ENCODE measurements at places on chromosomes 3 and 15.

DNA sequence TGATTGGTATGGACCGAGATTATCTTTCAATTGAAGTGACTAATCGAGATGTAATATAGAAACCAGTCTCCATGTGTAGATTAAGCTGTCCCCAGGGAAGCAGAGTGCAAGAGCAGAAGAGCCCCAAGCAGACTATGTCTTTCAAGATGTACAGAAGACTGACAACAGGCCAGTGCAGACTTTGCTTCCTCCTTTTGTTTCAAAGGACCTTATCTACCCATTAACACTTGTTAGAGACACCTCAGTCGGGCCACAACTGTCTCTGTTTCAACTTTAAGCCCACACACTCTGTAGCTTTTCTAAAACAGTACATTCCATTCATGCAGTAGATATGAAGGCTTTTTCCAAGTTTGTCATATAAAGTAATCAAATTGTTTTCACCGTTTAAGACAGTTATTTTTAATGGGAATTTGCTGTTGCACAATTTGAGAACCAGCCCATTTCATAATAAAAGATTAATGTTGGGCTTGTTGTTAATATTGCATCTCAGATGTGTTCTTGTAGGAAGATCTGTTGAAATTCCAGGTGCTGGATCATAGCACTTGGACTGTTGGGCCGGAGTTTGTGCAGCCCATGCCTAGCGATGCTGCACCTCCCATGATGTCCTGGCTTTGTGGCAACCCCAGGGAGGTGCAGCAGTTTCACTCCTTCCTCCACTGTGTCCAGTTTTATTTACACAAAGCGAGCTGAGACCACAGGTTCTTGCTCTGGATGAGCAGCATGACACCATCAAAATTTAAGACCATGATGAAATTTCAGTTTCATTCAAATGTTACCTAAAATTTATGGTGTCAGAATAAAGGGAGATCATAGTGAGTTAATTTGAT is 12.4 kb downstream of the GORASP1 start:
- no peak for DNase-seq

DNA sequence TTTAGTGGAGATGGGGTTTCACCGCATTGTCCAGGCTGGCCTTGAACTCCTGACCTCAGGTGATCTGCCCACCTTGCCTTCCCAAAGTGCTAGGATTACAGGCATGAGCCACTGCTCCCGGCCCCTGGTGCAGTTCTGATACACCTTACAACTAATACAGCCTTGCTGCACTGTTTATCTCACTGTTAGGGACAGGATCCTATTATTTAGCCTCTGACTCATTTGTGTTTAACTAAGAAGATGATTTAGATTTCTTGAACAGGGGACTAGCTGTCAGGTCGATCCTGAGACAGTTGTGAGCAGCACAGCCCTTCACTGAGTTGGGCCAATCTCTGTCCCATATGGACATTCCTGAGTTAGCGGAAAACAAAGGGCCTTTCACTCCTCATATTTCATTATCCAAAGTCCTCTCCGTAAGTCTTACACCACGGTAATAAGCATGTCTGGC is 19.2 kb downstream of the GYG1 start:
- no peak for DNase-seq

- no peak for DNase-seq
Observed at GRCh38 chr3:58266577-58266976, 29.0 kb downstream of the ABHD6 start.

GRCh38 chr15:83610901-83611685 is 42.8 kb upstream of the ADAMTSL3 start:
- DNase-seq, result no peak

- DNase-seq, result no peak
Observed at GRCh38 chr15:41790169-41790568, 15.9 kb downstream of the MAPKBP1 start.

GRCh38 chr3:141845407-141846049 is 30.9 kb upstream of the ATP1B3 start:
- DNase-seq, result no peak

- no peak for DNase-seq
Observed at GRCh38 chr3:159765860-159766294, 222.8 kb upstream of the IL12A start.

DNA sequence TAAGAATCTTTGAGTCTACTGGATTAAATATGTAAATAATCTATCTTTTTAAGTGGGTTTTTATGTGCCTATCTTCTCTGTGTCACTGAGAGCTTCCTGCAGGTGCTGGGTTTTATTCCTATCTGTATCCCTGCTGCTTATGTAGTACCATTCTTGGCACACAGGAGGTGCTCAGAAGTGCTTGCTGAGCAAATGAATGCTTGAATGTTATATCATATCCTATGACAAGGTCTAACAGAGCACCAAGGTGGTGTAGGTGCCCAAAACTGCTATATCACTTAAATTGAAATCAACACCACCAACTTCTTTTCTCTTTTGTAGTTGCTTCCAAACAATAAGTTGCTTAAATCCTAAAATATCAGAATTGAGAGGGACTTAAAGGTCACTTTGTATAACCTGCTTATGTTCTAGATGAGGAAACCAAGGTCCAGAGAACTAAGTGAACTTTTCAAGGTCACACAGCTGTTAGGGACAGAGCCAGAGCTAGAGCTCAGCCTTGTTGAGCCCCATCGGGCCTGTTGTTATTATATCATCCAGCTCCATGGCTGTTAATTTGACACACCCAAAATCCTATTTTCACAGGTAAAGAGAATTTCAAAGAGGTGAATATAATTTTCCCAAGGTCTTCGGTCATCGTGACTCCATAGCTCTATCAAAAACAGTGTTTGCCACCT is 46.0 kb downstream of the CCNL1 start:
- no peak for DNase-seq

DNA sequence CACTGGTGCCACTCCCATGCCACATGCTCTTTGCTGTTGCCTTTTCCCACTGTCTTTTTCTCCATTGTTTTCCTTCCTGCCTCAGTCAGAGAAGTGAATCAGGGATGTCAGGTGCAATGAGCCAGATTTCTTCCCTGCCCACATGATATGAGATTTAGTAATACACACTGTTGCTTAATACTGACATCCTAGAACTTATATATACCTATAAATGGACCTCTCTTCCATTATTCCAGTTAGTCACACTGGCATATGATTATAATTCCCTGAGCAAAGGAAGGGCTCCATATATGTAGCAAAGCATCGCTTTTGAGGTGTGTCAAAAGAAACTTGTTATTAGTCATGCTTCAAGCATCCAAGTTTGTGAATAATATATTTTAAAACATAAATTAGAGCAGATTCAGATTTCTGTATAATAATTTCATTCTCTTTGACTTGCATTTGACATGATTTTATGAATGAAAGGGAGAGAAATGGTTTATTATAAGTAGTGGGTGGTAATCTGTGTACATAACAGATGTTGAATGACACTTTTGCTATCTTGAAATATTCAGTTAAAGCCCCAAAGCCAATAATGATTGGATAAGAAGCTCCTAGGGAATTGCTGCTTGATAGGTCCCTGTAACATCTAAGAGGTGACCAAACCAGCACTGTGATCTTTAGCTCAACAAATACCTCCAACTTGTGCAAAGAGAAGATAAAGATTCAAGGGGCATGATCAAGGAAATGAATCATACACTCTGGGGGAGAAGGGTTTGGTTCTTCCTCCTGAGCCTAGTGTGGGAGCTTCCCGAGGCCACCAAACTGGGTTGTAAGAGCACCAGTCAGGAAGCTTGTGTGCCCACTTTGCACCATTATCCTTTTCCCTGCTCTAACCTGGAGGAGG is 48.6 kb downstream of the CHST2 start:
- no peak for DNase-seq

DNA sequence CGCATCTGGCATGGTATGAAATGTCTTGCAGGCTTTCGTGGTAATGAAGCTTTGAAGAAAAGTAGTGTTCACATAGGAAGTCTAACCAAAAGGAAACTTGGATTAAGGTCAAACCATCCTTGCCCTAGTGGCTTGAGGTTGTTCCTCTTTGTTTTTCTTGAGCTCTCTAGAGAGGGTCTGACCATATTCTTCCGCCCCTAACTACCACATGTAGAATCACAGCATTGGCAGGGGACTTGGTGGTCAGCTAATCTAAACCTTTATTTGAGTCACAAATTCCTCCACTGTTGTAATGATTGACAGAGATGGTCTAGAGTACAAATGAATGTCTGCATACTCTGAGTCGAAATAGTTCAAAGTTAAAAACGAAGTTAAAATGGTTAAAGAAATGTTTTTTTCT is 39.1 kb upstream of the PHLDB2 start:
- DNase-seq, result no peak

- no peak for DNase-seq
Observed at GRCh38 chr3:108461661-108462111, 48.7 kb downstream of the MYH15 start.

DNA sequence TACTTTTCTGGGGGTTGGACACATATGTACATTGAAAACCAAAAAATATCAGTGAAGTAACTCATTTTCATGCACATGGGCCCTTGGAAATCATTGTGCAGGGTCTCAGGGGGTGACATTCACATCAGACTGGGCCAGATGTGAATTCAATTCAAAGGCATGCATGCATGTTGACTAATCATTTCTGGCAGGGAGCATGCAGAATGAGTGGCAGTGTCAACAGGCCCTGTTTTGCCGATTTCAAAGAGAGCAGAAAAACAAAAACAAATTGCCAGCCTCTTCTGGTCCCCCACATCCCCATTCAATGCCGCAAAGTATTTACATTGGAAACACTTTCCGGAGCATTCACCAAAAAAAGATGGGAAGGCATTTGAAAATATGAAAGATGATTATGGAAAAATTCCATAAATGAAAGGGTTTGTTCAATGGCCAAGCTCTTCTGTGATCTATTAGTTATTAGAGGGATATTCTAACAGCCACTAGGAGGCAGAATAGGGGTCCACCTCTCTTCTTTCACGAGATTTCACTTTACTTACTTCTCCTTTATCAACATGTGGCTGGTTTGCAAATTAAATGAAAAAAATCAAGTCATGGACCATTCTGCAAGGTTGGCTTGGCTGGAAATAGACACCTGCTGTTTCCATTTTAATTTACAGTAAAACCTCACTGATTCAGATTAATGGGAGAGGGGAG is 119.9 kb upstream of the FEZF2 start:
- no peak for DNase-seq

DNA sequence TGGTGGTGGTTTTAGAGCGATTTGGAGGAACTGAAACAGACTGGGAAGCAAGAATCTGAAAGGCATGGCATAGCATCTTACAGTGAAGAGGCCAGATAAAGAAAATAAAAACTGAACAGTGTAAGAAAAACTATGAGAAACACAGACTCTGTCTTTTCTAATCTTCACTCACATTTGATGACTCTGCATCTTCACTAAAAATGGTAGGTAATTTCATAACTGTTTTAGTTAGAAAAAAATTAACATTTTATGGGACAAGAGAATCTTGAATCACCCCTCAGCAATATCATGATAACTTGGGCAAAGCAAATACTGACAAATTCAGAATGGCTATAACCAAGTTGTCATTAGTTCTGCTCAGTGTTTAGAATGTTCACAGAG is 812.6 kb downstream of the MCTP2 start:
- no peak for DNase-seq

GRCh38 chr3:178546079-178546478 is 9.8 kb downstream of the KCNMB2 start:
- DNase-seq, result no peak

- DNase-seq, result no peak
Observed at GRCh38 chr15:77858792-77859490, 218.6 kb downstream of the TBC1D2B start.

DNA sequence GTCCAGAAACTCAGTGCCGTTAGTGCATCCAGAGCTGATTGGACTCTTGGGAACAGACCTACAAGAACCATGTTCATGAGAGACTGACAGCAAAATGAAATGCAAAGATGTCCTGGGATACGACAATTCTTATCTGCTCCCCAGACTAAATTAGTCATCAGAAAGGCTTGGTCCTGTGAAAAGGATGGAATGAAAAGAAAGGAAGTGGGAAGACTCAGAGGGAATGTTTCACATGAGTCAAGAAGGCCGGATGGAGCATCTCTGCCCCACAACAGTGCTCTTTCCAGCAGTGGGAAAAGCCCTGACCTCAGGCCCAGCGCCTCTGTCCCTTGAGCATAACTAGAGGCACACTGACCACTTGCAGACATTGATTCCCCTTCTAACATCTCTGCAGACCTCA is 39.3 kb upstream of the UACA start:
- peak; percentile 52 for DNase-seq

GRCh38 chr15:80208758-80209734 is 43.0 kb downstream of the CTXND1 start:
- DNase-seq, result no peak

DNA sequence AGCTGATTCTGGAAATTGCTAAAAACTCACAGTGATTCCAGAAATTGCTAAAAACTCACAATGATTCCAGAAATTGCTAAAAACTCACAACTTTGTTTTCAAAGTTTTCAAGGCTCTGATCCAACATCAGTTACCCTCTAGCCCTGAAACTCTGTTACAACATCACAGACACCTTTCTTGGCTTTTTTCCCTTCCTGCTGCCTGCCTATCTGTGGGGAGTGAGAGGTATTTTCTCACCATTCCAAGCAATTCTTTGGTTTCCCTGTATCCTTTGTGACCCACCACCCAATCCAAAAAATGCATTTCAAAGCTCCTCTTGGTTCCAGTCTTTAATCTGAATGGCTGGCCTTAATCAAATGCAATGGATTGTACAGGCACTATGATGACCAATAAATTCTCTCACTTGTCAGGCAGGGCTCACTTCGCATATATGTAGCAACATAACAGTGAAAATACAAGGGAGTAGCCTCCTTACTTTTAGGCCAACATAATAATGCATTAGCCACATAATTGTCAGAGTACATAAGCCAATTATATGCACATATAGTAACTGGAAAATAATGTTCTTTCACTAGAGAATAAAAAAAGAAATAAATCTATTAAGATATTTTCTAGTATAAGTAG is 1139.0 kb downstream of the ROBO2 start:
- DNase-seq, result no peak

DNA sequence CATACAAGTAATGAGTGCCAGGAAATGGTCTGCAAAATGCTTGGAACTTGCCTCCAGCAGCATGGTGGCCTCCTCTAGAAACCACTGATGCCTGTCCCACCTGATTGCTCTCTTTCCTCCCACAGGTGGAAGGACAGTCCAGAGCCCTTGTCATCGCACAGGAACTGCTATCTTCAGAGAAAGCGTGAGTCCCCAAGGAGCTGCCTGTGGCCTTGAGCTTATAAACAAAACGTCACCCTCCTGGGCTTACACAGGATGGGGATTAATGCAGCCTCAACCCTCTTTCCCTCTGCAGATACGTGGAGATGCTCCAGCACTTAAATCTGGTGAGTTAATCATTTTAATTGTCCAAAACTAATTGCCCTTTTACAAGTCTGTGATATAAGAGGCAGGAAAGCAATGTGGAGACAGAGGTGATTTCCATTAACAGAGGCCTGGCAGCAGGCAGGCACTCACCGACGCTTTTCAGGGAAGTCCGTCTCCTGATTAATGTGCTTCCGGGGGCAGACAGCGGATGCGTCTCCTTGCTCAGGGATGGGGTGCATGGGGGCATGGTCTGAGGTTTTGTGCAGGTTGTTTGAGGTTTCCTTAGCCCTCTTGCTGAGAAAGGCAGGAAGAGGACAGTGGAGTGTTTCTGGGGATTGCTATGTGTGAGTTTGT is 61.8 kb downstream of the FGD5 start:
- DNase-seq, result no peak

Data from dermis microvascular lymphatic vessel endothelial cell (primary cell).